ENCODE measurements at places on chromosomes 3 and 15.

GRCh38 chr15:59953392-59953883 lies 50.7 kb upstream of the FOXB1 start:
- DNase-seq: no peak
- no peaks in the 10 kb centered on the region for H3K4me1 ChIP-seq
- no peaks in the 10 kb centered on the region for H3K27me3 ChIP-seq
- no peaks in the 10 kb centered on the region for H3K36me3 ChIP-seq

- H3K27me3 ChIP-seq: no peaks in the 10 kb centered on the region
- H3K4me1 ChIP-seq: peaks cover 11% of the 10 kb centered on the region
- H3K4me3 ChIP-seq: no peak overlapping the region
- no peak for DNase-seq
- no peaks in the 10 kb centered on the region for H3K36me3 ChIP-seq
These were observed 299.4 kb upstream of the GADL1 start for GRCh38 chr3:31193871-31194270.

DNA sequence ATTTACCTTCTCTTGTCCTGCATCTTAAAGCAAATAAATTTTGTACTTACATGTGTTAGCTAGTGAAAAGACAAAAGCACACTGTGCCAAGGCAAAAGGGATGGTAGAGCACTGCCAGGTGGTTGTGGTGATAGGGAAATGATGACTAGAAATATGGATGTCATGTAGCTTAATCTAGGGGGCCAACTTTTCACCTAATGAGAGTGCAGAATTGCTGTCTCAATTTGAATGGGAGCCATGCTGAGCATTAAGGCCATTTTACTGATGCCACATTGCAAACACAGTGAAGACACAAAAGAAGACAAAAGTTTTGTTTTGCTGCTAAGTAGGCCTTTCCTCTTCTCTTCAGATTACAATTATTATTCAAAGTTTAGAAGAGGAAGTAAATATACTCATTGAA lies 274.7 kb downstream of the PDCD6IP start:
- no peak overlapping the region for H3K4me3 ChIP-seq
- no peak for DNase-seq
- no peaks in the 10 kb centered on the region for H3K27me3 ChIP-seq

DNA sequence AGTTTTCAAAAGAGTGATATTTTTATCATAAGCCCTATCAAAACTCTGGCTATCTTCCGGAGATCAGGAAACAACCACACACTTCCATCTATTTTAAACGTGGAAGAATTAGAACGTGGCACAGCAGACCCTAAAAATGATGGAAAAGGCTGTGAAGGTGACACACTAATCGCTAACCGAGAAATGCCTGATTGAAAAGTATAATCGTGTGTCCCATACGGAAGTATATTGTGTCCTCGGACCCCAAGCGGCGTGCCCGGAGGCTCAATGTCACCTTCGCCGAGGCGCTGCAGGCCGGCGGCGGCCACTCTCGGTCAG lies 642 bp downstream of the COX5A start:
- H3K4me3 ChIP-seq: peak overlapping the region; percentile 63
- H3K27ac ChIP-seq: peak overlapping the region; percentile 96
- no peak for DNase-seq
- no peaks in the 10 kb centered on the region for H3K36me3 ChIP-seq
- no peaks in the 10 kb centered on the region for H3K27me3 ChIP-seq

- no peaks in the 10 kb centered on the region for H3K4me1 ChIP-seq
- DNase-seq: no peak
- H3K27ac ChIP-seq: no peak overlapping the region
- no peak overlapping the region for H3K4me3 ChIP-seq
- H3K27me3 ChIP-seq: no peaks in the 10 kb centered on the region
- no peaks in the 10 kb centered on the region for H3K36me3 ChIP-seq
These were observed 121.0 kb downstream of the SSR3 start for GRCh38 chr3:156433910-156434309.

- no peak for DNase-seq
- H3K36me3 ChIP-seq: peaks cover 29% of the 10 kb centered on the region
- no peaks in the 10 kb centered on the region for H3K4me1 ChIP-seq
- H3K4me3 ChIP-seq: no peak overlapping the region
These were observed 31.0 kb downstream of the CTDSPL2 start for GRCh38 chr15:44458429-44458828.

- peak overlapping the region; percentile 95 for H3K27ac ChIP-seq
- H3K4me3 ChIP-seq: no peak overlapping the region
- no peaks in the 10 kb centered on the region for H3K4me1 ChIP-seq
These were observed 2.6 kb downstream of the ZNF710 start for GRCh38 chr15:90003736-90004135.

- H3K4me1 ChIP-seq: no peaks in the 10 kb centered on the region
- no peaks in the 10 kb centered on the region for H3K36me3 ChIP-seq
- no peak overlapping the region for H3K27ac ChIP-seq
- DNase-seq: no peak
- no peaks in the 10 kb centered on the region for H3K27me3 ChIP-seq
These were observed 252.7 kb downstream of the EPHA3 start for GRCh38 chr3:89360156-89360555.

Measured in Peyer's patch (tissue), 4 donors.